Fibroblast of skin of right biceps (primary cell): ENCODE measurements at places on chromosomes 3 and 15.

DNA sequence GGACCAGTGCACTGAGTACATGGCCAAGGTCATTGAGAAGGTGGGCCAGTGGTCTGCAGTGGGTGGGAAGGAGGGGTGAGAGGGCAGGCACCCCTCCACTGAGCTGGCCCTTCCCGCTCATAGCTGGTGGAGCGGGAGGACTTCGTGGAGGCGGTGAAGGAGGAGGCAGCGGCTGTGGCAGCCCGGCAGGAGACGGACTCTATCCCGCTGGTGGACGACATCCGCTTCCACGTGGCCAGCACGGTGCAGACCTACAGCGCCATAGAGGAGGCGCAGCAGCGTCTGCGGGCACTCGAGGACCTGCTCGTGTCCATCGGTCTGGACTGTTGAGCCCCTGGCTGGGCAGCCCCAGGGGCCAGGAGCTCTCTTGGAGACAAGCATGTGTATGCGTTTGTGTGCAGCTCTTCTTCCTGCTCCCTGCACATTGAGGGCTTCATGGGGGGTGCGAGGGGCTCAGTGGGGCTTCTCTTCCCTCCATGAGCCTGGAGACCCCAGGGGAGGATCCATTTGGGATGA lies 7.5 kb downstream of the ABTB1 start:
- no peak for DNase-seq

DNA sequence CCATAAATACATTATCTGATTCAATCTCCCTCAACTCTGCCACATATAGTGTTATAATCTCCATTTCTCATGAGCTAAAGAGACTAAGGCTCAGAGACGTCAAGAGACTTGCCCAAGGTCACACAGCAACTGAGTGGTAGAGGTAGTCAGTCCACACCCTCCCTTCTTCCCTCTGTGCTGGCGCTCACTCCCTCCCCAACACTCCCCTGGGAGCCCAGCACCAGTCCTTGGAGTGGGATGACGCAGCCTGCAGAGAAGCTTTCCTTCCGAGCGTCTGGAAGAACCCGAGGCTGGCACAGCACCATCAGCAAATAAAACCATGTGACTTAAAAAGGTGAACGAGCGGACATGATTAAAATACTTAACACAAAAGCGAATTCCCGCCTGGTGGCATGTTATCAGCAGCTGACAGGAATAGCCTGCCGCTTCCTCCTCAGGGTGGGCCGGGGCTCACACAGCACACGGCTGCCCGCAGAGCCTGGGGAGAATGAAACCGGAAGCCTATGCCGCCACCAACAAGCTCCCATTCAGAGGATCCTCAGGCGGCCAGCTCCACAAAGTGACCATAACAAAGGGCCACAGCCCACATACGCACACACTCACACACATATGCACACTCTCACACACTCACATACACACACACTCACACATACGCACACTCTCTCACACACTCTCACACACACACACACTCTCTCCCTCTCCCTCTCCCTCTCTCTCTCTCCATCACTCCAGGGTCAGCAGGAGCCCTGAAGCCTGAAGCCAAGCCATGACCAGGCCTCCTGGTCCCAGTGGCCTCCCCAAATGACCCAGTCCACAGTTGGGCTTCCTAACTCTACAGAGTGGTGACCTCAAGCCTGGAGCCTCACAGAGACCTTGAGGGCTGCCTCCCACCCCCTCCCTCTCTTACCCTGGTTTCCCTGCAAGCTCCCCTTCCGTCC lies 120.5 kb downstream of the XXYLT1 start:
- peak; percentile 71 for DNase-seq

- peak; percentile 51 for DNase-seq
Measured at GRCh38 chr3:71710906-71711494, 14.2 kb downstream of the EIF4E3 start.

- DNase-seq: no peak
Measured at GRCh38 chr15:29344474-29344873, 74.9 kb upstream of the NSMCE3 start.

DNA sequence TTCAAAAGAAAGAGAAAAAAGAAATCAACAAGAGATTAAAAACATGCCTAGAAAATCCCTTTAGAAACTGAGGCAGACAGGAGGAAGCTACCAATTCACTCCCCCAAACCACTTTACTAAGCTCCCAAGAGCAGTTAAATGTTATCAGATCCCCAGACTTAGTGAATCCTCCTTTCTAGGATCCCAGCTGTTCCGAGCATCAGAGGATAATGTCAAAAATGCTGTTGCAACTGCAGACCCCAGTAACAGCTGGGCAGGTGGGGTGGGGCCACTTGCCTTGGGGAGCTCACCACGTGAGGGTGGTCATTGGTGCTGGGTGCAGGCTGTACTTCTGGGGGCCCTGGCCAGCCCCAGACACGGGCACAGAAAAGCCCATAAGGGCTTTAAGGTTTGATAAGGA lies 9.1 kb downstream of the POMGNT2 start:
- no peak for DNase-seq

DNA sequence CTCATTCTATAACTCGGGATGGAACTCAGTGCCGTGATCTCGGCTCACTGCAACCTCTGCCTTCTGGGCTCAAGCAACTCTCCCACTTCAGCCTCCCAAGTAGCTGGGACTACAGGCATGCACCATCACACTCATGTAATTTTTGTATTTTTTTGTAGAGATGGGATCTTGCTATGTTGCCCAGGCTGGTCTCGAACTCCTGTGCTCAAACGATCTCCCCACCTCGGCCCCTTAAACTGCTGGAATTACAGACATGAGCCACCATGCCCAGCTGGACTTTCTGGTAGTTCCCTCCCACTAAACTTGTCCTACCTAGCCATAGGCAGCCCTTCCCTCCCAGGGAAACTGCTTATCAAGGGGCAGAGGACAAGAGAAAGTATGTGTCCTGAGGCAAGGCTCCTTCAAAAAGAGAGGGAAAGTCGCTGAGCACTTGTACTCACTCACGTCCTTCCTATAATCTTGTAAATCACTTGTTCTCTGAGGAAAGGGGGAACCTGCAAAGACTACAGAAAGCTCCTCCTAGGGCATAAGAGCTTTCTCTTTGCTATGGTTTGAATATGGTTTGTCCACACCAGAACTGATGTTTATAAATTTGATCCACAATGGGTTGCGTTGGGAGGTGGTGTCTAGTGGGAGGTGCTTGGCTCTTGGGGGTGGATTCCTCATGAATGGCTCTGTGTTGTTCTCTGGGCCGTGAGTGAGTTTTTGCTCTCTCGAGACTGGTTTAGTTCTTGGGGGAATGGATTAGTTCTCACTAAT lies 13.6 kb upstream of the TBL1XR1 start:
- DNase-seq: no peak
